ENCODE measurements at places on chromosomes 6 and 20.

DNA sequence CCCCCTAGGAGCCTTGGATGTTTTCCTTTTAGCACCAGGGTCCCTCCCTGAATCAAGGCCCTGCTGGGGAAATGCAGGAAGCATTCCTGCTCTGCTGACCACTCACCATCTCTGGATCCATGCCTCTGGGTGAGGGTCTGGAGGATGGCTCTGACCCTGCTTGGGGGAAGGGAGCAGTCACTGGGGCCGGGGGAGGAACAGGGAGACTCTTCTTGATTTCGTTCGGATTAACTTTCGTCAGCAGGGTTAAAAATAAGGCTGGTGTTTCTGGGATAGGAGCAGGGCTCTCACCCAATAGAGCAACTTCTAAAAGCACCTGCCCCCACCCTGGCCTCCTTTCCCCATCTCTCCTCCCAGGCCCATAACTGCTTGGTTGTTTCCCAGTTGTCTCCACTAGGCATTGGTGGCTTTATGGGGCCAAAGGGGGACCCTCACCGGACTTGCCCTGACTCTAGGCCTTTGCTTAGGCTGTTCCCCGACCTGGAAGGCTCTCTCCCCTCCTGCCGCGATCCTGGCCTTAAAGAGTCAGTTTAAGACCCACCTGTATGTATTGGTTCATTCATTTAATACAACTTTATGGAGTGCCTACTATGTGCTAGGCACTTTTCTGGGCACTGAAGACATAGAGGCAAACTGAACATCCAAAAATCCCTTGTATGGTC lies 63.0 kb downstream of the JPH2 start:
- no peak for DNase-seq

- DNase-seq: no peak
Observed at GRCh38 chr6:37513576-37513975, 13.9 kb upstream of the CCDC167 start.

DNA sequence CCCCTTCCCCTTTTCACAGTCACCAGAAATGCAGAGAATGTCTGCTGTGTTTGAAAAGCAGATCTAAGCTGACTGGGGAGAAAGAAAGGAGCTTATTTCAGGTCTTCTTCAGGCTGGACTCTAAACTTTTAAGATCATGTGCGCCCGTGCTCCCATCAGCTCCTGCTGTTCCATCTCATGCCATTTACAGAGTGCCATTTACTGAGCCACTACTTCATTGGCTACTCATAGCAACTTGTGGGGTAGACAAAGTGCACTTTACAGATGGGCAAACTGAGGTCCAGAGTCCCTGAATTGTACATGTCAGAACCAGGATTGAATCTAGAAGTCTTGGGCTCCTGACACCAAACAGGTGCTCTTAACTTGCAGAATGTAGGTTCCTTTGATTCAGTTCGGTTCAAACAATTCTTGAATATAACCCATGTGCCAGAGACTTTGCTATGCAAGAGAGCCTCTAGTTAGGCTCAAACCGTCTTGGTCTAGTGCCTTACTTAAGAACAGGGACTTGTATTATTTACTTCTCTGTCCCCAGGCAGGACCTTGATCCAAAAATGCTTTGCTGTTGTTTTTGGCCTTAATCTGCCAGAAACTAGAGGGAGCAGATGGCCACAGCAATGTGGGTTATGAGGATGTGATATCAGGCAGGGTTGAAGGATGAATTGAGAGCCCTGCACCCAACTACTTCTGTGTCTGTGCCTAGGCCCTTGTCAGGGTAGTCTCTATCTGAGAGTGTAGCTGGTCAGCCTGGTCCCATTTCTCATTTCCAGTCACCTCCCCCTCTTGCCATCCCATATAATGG lies 56.4 kb downstream of the RALY start:
- no peak for DNase-seq

GRCh38 chr20:23167431-23167830 lies 81.3 kb upstream of the CD93 start:
- no peak for DNase-seq

DNA sequence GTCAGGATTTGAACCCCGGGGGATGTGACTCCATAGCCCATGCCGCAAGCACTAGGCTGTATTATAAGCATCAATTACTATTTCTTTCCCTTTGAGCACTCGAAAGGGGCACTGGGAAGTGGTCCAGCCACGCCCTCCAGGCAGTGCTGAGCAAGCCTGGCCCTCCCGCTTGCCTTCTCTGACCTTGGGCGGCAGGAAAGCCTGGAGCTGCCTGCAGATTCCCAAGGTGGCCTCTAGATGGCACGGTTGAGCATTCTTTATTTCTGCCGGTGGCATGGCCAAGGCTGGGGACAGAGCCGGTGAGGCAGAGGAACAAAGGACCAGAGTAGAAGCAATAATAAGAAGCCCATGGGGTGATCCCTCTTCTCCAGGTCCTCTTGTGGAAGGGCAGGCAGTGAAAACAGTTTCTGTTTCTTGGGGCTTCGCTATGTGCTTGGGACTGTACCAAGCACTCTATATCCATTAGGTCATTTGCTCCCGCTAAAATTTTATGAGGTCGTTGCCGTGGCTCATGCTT lies 32.0 kb downstream of the ARHGAP40 start:
- no peak for DNase-seq

DNA sequence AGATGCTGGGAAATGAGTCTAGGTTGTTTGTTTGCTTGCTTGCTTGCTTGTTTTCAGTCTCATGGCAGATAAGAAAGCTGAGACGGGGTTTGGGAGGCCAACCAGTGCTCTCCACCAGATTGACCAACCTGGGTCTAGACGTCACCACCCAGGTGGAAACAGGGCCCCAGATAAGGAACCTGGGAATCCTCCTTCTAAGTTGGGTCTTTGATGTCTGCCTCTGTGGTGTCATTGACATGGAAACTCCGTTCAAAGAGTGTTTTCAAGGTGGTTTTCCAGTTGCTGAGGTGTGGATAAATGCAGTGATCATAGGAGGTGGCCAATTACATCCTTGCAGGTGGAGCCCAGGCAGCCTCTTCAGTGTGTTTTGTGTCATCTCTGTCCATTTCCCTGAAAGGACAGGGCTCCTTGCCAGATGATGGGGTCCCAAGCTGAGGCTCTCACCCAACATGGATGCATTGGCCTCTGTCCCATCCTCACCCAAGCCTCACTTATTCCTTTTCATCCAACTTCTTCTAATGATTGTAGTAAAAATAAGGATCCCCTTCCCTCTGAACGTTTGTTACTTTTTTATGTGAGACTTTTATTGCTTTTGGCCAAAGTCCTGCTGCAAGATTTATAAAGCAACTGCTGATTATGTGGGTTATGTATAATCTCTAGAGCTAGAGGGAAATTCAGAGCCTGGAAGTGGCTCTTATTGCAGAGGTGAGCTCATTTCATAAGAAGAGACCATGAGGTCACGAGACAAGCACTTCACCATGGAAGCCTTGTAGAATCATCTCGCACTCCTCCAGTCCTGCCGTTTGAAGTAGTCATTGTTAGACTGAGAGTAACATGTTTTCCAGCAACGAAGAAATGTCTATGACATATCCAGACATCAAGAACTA lies 32.0 kb upstream of the SYNDIG1 start:
- DNase-seq: no peak

- DNase-seq: no peak
Observed at GRCh38 chr20:43397147-43397546, 60.5 kb upstream of the SRSF6 start.

- DNase-seq: no peak
Observed at GRCh38 chr20:32650401-32650944, 23.3 kb downstream of the C20orf203 start.

DNA sequence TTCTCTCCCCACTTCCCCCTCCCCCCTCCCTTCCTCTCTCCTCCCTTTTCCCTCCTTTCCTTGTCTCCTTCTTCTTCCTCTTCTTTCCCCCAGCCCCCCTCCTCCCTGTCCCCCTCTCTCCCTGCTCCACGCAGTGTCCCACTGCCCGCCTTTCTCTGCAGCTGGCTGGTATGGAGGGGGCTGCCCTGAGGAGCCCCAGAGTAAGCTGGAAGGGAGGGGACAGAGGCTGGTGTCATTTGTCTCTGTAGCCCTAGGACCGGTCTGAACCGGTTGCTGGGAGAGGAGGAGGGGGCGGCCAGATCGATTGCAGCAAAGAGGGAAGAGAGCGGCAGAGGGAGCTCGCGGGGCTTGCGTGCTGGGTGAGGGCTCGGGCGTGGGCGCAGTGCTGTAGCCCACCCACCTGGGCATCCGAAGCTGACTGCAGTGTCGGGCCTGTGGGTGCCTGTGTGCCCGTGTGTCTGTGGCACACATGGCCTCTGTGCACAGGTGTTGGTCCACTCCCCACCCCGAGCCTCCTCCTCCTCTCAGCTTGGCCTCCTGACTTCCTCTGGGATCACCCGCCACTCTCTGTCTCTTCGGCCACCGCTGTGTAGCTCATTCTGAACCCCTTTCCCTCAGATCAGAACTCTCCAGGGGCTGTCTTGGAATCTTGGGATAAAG lies 50.6 kb downstream of the SRC start:
- DNase-seq: peak; percentile 76

DNA sequence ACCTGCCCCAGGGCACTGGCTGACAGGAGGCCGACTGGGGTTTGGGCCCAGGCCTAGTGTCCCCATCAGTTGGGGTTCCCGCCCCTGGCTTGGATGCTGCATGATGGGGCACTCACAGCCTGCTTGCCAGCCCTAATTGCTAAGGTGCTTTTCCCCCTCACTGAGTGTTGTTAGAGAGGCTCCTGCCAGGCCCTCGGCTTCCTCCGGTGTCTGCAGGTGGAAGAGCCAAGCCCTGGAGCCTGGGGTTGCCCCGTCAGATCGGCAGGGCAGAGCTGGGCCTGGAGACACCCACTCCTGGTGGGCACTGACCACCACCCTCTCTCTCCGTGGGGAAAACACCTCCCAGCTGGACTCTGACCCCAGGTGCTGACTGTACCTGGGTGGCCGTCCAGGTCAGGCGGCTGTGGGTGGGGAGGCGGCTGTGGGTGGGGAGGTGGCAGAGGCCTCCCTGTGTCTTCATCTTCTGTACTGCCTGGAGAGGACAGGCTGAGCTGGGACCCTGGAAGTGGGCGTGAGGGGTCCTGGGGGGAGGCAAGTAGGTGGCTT lies 6.0 kb upstream of the CABLES2 start:
- no peak for DNase-seq

GRCh38 chr20:24131281-24131680 lies 142.7 kb upstream of the GGTLC1 start:
- DNase-seq: no peak

- no peak for DNase-seq
Observed at GRCh38 chr20:56060486-56060885, 55.2 kb upstream of the CBLN4 start.

GRCh38 chr20:1621316-1621715 lies 1.5 kb upstream of the SIRPB1 start:
- DNase-seq: no peak

GRCh38 chr6:11412616-11413015 lies 124.9 kb upstream of the TMEM170B start:
- DNase-seq: no peak

DNA sequence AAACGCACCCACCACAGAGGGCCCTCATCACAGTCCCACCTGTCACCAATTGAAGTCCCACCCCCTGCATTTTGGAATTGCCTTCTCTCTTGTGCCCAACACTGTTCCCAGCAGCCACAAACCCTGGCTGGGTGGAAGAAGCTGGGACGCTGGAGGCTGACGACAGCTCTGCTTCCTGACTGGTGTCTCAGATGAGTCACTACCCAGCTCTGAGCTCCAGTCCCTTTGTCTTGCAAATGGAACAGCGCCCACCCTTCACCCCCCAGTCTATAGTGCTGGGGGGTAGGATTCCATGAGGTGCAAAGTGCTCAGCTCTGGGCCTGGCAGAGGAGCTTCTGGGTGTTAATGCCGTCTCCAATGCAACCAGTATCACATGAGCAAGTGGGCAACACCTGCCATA lies 85.3 kb downstream of the DLGAP4 start:
- DNase-seq: no peak

DNA sequence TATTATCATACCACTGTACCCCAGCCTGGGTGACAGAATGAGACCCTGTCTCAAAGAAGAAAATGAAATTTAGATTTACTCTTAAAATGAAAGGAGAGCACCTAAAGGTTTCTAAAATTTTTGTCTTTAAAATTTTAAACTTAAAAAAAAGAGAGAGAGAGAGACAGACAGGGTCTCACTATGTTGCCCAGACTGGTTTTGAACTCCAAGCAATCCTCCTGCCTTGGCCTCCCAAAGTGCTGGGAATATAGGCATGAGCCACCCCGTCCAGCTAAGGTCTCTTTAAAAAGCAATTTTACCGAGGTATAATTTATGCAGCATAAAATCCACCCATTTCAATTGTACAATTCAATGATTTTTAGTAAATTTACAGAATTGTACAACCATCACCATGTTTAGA lies 33.2 kb downstream of the ILRUN start:
- no peak for DNase-seq

DNA sequence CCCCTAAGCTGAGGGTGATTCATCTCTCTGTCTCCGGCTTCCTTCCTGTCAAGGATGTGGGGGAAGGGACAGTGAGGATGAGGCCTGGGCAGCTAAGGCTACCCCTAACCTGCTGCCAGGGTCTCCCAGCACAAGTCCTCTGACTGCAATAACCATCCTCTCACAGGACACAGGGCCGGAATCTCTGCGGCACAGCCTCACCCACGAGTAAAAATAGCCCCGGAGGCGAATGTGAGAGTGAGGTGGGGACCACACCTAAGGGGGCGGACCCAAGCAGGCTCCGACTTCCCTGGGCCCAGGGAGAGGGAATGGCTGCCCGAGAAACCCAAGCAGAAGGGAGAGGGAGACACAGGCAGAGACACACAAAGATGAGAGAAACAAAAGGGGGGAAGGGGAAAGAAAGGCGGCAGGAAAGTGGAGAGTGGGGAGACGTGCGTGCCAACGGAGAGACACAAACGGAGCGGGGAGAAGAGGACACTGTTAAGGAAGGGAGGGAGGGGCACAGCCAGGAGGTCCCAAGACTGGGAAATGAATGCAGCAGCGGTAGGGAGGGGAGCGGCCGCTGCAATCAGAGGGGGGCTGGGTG lies 1.4 kb downstream of the CLIC1 start:
- DNase-seq: no peak

- DNase-seq: no peak
Observed at GRCh38 chr6:121811106-121811505, 375.7 kb downstream of the GJA1 start.

DNA sequence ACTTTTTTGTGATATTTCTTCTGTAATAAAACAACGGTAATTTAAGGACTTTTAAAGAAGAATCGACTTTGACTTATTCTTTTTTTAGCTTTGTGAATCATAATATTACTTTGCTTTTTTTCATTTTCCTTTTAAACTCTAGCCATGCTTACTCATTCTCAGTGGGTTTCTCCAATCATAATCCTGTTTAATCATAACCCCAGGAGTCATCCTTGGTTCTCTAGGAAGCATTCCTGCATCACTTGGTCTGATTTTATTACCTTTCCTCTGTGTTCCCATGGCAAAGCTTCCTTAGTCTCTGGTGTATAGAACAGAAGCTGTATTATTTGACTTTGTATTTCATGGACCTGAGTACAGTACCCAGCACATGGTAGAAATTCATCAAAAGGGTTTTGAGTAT lies 223.5 kb downstream of the CDKAL1 start:
- DNase-seq: no peak

DNA sequence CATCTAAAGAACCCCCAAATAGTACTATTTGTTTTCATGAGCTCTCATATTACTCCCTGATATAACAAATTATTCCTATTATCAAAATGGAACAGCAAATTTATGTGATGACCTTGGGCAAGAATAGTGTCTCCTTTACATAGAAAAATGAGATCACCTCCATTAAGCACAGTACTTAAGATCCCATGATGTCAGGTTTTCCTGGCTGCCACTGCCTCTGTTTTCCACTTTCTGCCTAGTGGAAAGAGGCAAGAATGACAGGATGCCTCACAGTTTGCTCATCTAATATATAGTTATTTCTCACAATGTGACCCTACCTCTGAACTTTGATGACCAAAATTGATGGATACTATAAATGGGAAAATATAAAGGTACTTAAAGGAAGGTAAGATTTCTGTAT lies 260.1 kb upstream of the SGK1 start:
- no peak for DNase-seq
